ENCODE measurements at places on chromosomes 16 and 17.

GRCh38 chr17:69064001-69064400 is 3.3 kb upstream of the ABCA9 start:
- no peak for DNase-seq

DNA sequence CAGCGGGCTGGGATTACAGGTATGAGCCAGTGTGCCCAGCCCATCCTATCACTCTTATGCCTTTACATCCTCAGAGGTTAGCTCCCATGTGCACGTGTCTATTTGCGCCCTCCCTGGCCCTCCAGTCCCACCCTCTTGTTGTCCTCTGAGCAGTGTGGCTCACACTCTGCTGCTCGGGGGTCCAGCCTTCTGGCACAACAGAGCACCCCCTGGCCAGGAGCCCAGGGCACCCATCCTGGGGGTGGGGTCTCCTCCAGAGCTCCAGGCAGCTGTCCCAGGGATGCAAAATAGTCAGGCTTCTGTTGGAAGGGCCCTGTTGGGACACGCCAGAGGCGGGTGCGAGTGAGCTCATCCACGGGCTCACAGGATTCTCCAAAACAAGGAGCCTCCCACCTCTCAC is 11.7 kb upstream of the FAM83G start:
- no peak for DNase-seq

- DNase-seq = no peak
These were observed 29.5 kb downstream of the PMFBP1 start for GRCh38 chr16:72142476-72142875.

DNA sequence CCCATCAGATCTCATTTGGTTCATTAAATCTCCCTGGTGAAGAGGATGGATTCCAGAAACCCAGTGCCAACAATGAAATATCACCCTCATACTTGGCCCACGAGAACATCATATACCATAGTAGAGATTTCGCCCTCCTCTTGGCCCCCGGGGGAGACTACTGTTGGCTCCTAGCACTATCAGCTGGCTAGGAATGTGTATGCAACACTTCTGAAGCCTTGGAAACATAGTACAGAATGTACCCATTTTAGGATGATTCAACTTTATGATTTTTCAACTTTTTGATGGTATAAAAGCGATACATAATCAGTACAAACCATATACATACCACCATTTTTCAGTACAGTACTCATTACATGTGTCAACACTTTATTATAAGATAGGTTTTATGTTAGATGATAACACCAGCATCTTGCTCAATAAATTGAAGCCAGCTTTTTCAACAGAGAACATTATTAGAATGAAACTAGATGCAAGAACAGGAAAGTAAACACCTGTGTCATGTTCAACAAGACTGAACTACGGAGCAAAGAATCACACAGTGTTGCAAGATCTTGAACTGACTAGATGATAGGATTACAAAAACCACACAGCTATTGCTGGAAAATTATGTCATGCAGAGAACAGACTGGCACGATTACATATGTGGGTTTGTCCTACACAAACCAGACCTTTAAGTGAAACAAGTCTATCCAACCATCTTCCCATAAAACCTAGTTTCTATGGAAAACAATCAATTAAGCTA is 17.2 kb downstream of the RSL1D1 start:
- DNase-seq = no peak

- no peak for DNase-seq
These were observed 84.9 kb upstream of the CBX4 start for GRCh38 chr17:79923974-79924638.

- DNase-seq = no peak
These were observed 19.4 kb downstream of the LYRM9 start for GRCh38 chr17:27873746-27874145.

DNA sequence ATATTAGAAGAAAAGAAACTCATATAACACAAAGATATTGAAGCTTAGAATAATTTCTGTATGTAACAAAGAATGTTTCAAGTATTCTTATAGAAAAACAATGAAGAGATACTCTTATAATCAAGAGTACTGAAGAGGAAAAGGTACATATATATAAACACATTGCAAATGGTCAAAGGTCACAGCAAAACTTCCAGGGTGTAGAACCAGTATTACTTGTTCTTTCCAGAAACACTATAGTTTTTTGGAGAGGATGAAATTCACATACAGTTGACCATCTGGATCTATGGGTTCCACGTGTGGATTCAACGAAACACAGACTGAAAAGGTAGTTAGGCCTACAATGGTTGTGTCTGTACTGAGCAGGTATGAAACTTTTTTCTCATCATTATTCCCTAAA is 22.6 kb downstream of the PRPSAP1 start:
- DNase-seq = no peak

- no peak for DNase-seq
These were observed 72.0 kb downstream of the FTO start for GRCh38 chr16:53775821-53776431.

- no peak for DNase-seq
These were observed 9.8 kb downstream of the EIF4A3 start for GRCh38 chr17:80137131-80137530.

DNA sequence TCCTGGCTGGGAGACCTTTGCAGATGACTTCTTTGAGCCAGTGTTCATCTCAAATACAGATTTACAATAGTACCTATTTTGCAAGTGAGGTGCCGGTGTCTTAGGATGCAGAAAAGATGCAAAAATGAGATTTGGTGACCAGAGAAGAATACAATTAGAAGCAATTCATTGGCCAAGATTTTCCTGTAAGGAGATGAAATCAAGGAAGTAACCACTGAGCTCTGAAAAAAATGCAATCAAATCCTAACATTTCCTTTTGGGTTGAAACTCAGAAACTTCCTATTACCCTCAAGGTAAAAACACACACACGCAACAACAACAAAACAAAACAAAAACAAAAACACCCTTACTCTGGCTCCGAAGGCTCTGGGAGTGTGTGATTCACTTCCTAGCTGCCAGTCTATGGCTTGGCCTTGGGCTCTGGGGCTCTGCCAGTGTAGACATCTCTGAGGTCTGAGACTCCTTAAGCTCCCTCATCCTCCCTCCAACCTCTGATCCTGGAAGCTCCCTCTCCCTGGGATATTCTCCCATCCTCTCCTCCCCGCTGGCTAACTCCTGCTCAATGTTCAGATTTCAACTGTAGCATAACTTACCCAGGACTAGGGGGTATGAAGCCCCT is 16.8 kb upstream of the MT4 start:
- no peak for DNase-seq

DNA sequence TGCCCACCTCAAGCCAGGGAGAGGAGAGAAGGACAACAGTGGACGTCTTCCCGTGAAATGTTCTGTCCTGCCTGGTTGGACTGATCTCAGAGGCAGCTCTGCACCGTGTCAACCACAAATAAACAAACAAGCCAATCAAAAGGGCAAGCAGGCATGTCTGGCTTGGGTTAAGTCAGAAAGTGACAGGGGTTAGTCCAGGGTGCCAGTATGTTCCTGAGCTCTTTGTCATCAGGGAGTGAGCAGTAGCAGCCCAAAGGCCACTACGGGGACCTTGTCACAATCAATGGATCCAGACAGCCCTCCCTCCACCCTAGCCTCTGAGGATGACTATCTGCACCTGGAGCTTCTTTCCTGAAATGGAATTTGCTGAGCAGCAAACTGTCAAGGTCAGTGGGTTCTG is 35.0 kb downstream of the CNGB1 start:
- DNase-seq = no peak
